ENCODE measurements at places on chromosomes 7 and 10.

GRCh38 chr7:117092785-117093184 lies 139.5 kb downstream of the ST7 start:
- no peak for DNase-seq

- no peak for DNase-seq
Observed at GRCh38 chr10:58932577-58933314, 243.7 kb upstream of the PHYHIPL start.

- DNase-seq, result no peak
Observed at GRCh38 chr10:32204606-32205005, 142.4 kb downstream of the EPC1 start.

GRCh38 chr7:28390426-28390825 lies 21.9 kb upstream of the CREB5 start:
- no peak for DNase-seq

DNA sequence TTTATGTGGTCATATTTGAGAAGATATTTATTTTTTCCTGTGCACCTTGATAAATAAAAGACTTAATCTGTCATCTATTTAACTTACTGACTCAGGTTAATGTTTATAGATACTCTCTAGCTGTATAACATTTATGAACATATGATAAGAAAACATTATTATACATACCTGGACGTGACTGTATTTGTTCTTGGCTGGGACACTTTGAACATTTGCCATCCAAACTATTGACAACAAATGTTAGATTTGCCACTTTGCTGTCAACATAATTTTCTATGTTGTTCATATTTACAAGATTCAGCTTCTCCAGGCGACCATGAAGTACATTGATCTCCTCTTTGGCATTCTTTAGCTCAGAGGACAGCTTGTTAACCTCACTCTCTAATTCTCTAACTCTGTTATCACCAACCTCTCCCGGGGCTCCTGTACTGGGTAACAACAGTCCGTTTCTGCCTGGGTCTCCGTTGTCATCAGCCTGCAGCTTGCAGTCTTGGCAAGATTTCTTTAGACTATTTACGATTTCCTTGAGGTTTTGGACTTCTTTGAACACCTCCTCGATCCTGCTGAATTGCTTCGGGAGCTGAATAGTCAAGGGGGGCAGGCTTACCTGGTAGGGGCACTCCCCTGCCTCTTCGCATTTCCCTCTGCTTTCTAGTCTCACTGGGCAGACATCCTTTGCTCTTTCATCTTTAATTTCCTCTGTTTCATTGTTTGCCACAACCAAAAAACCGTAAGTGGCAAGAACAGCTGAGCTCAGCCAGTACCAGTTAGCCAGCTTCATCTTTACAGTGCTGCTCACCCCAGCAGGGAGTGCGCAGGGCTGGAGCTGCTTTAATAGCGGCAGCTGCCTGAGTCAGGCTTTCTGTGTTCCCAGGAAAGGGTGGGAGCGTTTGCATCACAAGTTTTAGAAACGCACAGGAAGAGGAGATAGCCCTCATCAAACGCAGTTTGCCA lies at the start of gene FGL2:
Gene FGL2 (minus strand): TSS at position 807 of the 954 bp plus-strand sequence. CDS start 26 bp downstream, at position 781.
- DNase-seq, result no peak

DNA sequence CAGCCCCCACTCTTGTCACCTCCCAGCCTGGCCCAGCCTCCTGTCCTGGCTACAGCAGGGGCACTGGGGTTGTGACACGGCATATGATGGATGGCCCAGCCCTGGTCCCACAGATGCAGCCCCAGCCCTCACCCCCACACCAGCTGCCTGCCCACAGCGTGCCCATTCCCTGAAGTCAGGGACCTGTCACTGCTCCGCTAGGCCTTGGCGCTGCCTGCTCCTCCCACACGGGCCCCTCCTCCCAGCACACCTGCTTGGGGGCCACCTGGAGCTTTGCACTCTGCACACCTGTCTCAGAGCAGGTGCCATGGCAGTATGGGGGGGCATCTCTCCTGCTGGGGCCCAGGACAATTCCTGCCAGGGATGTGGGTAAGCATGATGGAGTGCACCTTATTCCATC lies 3.5 kb downstream of the GCK start:
- DNase-seq, result no peak

GRCh38 chr10:115706488-115707076 lies 566.4 kb downstream of the GFRA1 start:
- no peak for DNase-seq

- DNase-seq, result peak; percentile 63
Observed at GRCh38 chr7:100221231-100221718, 1.5 kb downstream of the PVRIG start.

DNA sequence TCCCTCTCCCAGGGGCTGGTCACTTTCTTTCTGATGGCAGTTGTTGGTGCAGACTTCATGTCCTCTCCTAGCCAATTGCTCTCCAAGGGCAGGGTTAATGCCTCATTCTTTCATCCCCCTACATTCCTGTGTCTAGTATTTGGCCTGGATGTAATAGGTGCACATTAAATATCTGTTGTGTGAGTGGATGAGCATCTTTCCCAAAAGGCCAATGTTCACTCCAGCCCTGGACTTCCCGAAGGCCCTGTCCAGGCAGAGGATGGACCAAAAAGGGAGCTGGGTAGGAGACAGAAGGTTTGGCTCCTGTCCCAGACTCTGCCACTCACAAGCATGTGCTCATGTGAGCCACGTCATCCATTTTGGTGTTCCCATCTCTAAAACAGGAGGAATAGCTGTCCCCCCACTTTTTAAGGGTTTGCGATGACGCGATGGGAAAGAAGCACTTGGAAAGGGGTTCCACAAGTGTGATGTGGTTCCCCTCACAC lies 47.5 kb downstream of the RGS10 start:
- no peak for DNase-seq

DNA sequence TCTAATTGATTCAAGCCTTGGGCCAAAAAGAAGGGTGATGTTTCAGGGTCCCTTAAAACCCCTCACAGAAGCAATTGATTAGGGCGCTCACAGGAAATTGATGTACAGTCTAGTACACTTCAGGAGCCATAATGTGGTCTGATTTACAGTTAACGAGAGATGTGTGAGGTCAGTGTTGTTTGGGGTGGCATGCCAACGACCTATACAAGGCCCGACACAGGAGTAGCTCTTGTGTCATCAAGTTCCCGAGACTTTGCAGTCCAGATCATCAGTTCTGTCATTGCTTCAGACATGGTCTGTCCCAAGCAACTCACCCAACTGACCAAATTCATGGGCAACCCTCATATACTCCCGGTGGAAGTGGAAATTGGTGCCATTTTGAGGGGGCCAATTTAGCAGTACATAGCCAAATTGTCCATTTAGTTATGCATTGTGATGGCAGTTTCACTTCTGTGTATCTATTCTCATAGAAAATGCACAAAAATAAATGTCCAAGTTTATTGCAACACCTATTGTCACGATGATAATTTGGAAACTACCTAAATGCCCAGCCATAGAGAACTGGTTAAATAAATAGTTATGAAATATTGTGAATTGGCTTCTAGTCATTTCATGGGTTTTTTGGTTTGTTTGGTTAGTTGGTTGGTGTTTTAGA lies 18.0 kb upstream of the ARID5B start:
- no peak for DNase-seq

DNA sequence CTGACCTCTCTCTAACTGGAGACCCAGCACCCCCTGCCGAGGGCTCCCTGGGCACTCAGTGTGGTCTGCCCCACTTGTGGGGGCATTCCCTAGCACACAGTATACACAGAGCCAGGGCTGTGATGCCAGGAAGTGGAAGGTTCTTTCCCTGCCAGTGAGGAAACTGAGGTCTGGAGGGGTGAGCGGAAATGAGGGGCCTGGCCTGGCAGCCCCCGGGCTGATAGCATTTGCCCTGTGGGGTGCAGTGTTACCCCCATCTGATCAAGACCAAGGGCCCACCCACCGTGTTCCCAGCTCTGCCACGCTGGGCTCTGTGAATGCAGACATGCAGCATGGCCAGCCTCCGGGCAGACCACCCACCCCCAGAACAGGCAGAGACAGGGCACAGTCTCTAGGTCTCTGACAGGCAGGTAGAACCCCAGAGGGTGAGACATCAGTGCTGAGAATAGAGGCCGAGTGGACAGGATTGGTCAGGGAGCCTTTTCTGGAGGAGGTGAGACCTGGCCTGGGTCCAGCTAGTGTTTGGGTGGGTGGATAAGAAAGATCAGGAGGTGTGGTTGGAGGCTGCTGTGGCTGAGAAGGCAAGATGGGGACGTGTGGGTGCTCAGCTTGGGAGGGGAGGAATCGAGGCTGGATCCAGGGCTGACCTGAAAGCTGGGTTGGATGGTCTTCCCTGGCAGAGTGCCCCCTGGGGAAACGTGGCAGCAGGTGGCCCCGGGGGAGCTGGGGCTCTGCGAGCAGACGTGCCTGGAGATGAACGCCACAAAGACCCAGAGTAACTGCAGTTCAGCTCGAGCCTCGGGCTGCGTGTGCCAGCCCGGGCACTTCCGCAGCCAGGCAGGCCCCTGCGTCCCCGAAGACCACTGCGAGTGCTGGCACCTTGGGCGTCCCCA lies 10.8 kb upstream of the ZNF862 start:
- DNase-seq, result no peak

DNA sequence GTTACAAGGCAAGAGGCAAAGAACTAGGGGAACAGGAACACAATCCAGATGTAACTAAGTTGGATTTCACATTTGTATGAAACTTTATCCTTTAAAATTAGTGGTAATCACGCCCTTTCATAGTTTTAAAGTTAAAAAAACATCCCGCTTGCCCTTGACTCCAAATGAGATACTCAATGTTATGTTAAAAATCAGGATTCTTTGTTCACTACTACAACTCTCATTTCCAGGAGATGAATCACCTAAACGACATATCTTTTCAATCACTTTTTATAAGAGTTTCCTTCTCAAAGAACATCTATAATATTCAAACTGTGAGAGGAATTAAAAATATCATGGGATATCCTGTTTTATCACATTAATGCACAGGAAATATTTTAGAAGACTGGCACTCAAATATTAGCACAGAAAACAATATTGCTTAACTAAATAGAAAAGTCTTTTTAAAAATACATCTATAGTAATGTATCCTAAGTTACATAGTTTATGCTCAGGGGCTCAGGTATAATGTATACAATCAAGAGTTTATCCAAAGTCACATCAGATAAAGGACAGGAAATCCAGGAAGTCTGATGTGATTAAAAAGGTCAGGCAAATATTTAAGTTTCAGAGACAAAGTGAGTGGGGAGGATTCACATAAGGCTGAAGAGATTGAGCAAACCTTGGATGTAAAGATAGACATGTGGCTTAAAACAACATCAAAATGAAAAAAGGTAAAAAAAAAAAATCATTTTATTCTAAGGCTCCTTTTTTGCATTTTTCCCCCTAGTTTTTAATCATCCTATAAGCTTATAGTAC lies 41.9 kb downstream of the CADPS2 start:
- no peak for DNase-seq

DNA sequence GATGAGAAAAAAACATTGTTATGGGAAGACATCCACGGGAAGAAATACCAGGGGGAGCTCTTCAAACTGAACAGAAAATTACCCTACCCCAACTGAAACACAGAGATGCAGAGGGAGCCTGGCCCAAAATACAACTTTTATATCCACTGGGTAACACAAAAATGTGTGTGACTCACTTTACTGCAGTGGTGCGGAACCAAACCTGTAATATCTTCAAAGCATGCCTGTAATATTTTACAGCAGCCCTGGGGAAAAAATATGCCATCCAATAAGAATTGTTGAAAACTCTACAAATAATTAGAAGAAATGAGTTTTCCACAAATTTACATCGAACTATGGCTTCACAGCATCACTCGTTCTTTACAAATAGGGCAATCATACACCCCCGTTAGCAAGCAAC lies 49.8 kb upstream of the SRRM3 start:
- DNase-seq, result no peak

DNA sequence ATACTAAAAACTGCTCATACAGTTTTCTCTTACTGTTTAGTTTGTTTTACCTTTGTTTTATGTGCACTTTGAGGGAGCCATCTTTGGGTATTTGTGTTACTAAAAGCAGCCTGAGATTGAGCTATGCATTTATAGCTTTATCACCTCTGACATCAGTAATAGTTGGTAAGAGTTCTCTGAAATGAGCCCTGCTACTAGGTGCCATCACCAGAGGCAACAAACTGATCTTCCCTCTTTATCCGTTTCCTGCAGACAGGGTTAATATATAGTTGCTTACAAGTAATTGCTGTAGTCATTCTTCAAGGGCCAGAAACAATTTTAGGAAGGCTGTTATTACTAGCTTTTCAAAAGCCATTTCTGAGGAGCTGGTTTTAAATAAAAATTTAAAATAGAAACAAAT lies 49.1 kb downstream of the KIF20B start:
- DNase-seq, result no peak

DNA sequence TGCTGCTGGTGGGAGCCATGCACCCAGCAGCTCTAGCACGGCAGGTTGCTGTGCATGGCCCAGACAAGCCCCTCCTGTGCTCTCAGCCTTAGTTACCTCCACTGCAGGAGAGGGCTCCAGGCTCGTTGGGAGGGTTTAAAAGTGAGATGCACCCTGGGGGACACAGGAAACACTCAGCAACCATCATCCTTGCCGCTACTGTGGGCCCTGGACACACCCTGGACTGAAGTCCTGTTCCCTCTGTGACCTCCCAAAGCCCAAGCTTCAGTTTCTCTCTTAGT lies 49.0 kb downstream of the FOXL3 start:
- DNase-seq, result no peak

- DNase-seq, result no peak
Observed at GRCh38 chr10:118412932-118413331, 70.8 kb upstream of the FAM204A start.

- no peak for DNase-seq
Observed at GRCh38 chr7:155795401-155795800, 16.9 kb downstream of the SHH start.

DNA sequence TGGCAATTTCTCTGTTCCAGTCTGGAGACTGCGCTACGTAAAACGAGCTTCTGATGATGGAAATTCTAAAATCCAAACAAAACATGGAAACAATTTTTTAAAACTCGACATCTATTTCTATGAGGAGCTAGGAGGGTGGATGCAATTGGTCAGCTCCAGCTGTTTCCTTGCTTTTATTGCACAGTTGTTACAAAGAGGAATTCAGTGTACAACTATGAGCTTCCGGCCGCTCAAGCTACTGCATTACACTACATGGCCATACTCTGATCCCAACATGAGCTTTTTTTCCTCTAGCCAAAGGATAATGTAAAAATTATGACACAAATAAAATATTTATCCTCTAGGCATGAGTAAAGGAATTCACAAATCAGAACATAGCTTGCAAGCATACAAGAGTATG lies 403.1 kb upstream of the C7orf33 start:
- DNase-seq, result no peak

All from activated T-helper 1 cell treated with anti-CD3 and anti-CD28 coated beads, Interleukin-2, amount 50 U/mL, for 16 hours (primary cell).